ENCODE measurements at places on chromosomes 5 and 9. TPM values are rescaled to one million over a fixed set of nuclear protein-coding genes. Genes with fewer than 3 reads are reported as not detected.

Gene IL33
- 0.33 TPM for total RNA-seq

Gene LCN2
- not detected for total RNA-seq

DNA sequence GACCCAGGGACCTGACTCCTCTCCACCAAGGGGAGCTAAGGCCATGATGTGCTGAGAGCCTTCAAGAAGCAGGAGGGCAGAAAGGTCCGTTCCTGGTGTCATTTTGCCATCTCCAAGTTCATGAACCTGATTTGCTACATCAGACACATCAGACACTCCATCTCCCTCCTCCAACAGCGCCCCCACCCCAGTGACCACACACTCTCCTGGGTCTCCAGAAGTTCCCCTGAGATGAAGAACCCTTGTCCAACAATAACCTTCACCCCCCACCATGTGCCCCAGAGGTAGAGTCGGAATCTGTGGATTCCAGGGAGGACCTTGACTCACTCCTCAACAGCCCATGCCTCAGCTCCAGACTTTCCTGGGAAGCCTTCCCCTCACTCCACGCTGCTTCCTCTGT, 242.8 kb downstream of the CDK5RAP2 start:
- DNase-seq: no peak

DNA sequence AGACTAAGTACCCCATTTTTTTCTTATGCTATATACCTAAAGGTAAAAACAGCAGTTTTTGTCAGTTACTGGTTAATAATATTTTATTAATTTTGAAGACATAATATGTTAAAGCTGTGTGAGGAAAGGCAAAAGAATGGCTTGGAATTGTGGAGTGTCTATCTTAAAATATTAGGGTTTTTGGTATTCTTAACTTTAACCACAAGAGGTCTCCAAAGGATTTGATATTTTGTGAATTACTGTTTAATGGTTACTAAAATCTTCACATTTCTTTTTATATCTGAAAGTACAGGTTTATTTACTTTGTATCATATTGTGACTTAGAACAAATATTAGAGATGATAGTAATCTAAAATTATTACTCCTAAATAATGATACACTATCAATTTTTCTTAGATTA, 32.0 kb upstream of the DHFR start:
- DNase-seq: no peak

GRCh38 chr9:97474372-97474925, 27.0 kb upstream of the TMOD1 start:
- no peak for DNase-seq

GRCh38 chr9:136043441-136043991, 51.6 kb downstream of the NACC2 start:
- DNase-seq: peak; percentile 52

DNA sequence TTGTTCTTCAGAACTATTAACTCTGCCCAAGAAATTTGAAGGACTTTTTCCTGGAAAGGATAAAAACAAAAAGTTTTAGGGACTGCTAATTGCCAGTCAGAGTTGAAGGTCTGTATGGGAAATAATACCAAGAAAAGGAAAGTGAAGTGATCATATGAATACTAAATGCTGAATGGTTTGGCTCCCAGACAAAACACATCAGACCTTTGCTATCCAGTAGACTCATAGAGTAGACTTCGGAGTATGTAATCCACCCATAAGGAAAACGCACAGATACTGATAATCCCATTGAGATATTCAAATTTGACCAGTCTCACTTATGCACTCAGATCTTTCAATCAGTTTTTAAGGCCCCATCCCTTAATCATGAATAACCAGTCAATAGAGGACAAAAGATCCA, 319.0 kb upstream of the PTGER4 start:
- no peak for DNase-seq

GRCh38 chr5:67623078-67623477, 426.5 kb upstream of the CD180 start:
- no peak for DNase-seq

- peak; percentile 44 for DNase-seq
These were observed 4.0 kb downstream of the RNF183 start for GRCh38 chr9:113298924-113299770.

DNA sequence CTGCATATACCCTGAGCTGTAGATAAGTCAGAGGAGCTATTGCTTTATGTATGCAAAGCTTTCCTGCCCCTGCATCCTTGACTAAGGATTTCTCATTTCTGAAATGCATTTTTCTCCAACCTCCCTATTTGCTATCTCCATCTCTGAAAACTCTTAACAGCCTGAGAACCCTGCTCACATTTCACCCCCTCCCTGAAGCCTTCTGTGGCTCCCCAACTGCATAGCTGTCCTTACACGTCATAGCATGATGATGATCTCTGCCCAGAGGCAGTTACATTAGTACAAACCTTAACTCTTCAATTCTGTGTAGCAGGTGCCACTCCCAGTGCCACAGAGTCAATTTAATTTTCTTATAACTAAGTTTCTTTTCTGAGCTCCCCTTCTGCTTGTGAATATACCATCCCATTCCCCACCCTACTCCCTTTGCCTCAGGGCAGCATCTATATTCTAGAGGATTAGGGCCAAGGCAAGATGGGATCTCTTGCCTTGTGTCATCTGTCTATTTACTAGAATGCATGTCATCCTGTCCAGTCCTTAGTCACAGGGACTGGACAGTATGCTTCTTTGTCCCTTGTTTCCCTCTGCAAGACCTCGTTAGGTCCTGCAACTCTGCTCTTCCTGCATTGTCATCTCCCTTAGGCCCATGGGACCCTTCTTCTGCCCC, 149.7 kb upstream of the SPRY4 start:
- no peak for DNase-seq

DNA sequence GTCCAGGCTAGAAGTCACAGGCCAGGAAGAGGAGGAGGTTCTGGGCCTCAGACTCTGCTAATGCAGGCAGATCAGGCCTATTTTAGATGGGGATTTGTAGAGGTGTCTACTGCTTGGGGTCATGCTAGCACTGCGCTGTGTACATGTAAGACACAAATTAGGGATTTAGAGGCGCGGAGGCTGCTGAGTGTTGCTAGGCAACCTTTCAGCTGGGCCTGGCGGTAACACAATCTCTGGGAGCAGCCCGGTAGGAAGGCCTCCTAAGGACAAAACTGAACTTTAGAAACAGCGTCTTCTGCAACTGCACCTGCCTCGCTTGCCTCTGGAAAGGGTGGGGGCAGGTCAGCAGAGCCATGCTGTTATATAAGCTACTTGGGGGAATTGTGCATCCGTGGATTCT, 147.9 kb downstream of the MACROH2A1 start:
- no peak for DNase-seq

GRCh38 chr5:54756796-54757402, 228.5 kb downstream of the ESM1 start:
- no peak for DNase-seq
